Stimulated activated CD8-positive, alpha-beta memory T cell treated with anti-CD3 and anti-CD28 coated beads, Interleukin-4, amount 100 ng/mL, for 1 hour (primary cell): ENCODE measurements at places on chromosomes 4 and X.

DNA sequence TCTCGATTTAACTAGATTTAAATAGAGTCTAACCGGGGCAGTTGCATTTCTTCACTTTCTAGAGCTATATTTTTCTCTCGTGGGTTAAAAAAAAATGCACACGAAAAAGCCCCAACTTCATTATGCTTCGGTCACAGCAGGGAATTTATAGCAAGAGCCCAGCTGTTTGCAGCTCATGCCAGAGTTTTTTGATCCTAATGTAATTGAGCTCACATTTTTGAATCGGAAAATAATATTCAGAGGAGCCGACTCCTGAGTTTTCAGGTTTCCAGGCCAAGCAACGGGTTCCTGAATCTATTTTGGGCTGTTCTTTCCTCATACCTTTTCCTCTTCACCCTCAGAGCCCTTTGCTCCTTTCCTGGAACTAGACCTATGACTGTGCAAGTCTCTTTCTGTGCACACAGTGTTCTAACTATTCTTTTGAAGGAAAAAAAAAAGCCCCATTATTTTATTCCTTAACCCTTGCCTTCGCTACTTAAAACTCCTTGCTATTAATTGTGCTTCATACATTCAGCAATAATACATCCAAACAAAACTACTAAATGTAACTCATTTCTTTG, 27.5 kb upstream of the ESX1 start:
- no peak for DNase-seq

GRCh38 chrX:122591546-122591945, 592.5 kb upstream of the GRIA3 start:
- DNase-seq: no peak

- no peak for DNase-seq
Observed at GRCh38 chrX:44343412-44344141, at the start of gene EFHC2. TSS of gene EFHC2 (minus strand) at chrX:44343672. CDS start at chrX:44343588, 84 bp downstream.

DNA sequence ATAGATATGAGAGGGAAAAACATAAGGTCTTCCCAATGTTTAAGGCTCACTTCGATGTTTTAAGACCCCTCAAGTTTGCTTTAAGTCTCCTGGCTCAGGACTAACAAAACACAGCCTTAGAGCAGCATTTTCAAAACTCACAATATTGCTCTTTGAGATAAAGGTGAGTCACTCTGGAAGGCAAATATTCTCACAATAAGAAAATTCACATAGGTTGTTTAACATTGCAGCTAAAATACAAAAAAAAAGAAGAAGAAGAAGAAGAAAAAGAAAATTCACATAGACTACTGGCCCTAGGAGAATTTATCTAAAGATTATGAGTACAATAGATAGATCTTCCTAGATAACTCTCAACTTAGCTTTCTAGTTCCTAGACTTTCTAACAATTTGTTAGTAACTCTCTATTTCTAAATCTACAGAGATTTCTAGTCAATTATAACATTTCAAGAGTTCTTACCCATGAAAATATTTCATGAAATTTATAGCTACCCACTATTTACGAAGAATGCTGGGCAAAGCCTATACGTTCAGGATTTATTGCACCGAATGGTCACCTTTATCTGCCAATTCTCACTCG, 267.0 kb downstream of the CHIC1 start:
- DNase-seq: no peak

GRCh38 chr4:8412288-8412687, 28.2 kb downstream of the ACOX3 start:
- DNase-seq: no peak

DNA sequence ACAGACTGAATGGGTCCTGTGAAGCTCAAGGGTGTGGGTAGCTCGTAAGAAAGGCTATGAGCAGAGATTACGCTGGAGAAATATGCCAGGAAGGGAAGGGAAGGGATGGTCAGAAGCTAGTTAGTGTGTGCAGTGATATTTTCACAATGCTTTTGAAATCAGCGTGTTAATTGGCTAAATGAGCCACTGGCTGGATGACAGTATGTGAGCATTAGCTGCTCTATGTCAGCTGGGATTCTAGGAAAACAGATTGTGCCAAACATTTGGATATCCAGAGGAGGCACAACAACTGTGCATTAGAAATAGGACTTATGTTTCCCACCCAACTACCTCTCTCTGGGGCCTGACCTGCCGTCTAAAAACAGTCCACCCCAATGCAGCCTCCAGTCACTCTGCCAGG, 168.5 kb downstream of the DHRSX start:
- no peak for DNase-seq

- no peak for DNase-seq
Observed at GRCh38 chr4:56129431-56129861, 180.7 kb downstream of the CEP135 start.

GRCh38 chr4:169199184-169199583, 71.6 kb downstream of the SH3RF1 start:
- no peak for DNase-seq

- DNase-seq: no peak
Observed at GRCh38 chr4:156098805-156099204, 145.1 kb upstream of the CTSO start.

- peak; percentile 26 for DNase-seq
Observed at GRCh38 chr4:128574706-128575105, 234.8 kb upstream of the JADE1 start.

DNA sequence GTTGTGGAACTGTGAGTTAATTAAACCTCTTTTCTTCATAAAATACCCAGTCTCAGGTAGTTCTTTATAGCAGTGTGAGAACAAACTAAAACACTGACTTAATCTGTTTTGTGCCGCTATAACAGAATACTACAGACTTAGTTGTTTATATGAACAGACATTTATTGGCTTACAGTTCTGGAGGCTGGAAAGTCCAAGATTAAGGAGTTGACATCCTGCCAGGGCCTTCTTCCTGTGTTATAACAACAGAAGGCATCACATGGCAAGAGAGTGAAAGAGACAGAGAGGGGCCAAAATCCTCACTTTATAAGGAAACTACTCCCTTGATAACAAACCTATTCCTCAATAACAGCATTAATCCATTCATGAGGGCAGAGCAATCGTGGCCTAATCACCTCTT, 42.5 kb upstream of the KCNIP4 start:
- no peak for DNase-seq

DNA sequence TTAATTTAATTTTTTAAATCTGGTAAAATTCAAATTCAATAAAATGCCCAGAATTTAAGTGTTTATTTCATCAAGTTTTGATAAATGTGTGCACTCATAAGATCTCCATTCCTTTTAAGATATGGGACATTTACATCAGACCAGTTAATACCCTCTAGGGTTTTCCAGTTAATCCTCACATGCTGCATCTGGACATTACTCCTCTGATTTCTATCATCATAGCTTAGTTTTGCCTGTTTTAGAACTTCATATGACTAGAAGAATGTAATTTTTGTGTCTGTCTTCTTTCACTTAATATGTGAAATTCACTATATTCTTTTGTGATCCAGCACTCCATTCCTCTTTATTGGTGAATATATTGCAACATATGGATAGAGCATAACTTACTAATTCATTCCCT, 727.7 kb upstream of the FAM241A start:
- no peak for DNase-seq

GRCh38 chr4:8745826-8746225, 125.8 kb downstream of the HMX1 start:
- DNase-seq: no peak

DNA sequence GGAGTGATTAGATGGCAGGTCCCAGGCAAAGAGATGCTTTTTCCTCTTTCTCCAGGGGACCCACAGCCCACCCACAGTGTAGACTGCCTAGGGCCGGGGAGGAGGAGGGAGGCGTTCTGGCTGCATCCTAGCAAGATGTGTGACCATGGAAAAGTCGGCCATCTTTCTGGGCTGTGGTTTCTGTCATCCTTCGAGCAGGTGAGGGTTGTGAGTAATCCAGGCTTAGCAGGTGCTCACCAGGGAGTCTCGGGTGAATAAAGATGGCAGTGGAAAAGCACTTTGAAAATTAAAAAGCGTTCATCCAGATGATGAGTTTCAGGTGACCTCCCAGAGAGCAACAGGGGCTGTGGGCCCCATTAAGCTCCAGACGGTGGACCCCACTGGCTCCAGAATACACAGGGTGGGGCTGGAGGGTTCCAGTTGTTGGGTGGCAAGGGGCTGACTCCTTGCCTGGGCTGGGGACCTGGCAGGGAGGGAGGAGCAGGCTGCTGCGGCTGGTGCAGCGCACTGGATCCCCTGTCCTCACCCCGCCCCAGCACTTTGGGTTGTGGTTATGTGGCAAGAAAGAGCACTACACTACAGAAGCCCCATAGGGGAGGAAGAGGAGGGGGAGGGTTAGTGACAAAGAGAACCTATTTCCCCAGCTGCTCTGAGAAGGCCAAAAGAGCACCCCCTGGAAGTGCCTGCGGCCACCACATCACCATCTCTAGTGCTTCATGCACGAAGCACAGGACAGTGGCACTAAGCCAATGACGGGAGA, 23.7 kb downstream of the ELF4 start:
- peak; percentile 33 for DNase-seq
